Activated CD8-positive, alpha-beta T cell treated with anti-CD3 and anti-CD28 coated beads, Interleukin-2, amount 10 ng/mL, durations not matched to agents 7 days and 5 days (primary cell): ENCODE measurements at places on chromosomes 2 and 18. TPM values are rescaled to one million over a fixed set of nuclear protein-coding genes. Genes with fewer than 3 reads are reported as not detected.

PSD4 gene
- total RNA-seq = 394 TPM

ANO7 gene
- total RNA-seq = 0.31 TPM

RAB6C gene
- not detected for total RNA-seq

CPS1 gene
- total RNA-seq = 1.2 TPM

PTPRN gene
- total RNA-seq = 0.16 TPM

GPR45 gene
- not detected for total RNA-seq

NYAP2 gene
- total RNA-seq = not detected

SLC19A3 gene
- total RNA-seq = not detected

CFAP65 gene
- total RNA-seq = not detected

STARD6 gene
- not detected for total RNA-seq

MPHOSPH10 gene
- total RNA-seq = 39.9 TPM

TTR gene
- not detected for total RNA-seq

GLI2 gene
- 1.9 TPM for total RNA-seq

RUFY4 gene
- 0.55 TPM for total RNA-seq

MALT1 gene
- 52.7 TPM for total RNA-seq

INHA gene
- not detected for total RNA-seq

- no peak for DNase-seq
Observed at GRCh38 chr2:178860551-178860950, 53.3 kb upstream of the TTN start.

DNA sequence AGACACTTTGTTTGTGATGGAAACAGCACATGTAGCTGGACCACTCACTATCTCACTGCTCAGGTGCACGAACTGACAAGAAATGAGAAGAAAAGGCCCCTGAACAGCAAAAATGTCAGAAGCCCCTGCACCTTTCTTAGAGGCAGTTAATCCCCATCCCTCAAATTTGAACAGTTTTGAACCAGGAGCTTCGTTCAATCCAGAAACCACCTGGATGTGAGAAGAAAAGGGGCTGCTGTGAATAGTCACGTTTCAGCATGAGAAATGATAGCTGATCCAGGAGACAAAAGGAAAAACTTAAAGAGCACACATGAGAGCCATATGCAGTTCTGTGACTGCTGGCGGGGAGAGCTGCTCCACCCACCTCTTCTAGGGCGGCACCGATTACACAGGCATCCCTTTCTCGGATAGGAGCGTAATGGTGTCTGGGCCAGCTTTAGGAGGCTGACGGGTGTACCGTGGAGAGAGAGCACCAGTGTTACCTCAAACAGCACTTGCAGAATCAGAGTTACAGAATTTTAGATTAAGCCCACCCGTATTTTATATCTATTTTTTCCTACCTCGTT lies 117.0 kb upstream of the EML6 start:
- peak; percentile 42 for DNase-seq

DNA sequence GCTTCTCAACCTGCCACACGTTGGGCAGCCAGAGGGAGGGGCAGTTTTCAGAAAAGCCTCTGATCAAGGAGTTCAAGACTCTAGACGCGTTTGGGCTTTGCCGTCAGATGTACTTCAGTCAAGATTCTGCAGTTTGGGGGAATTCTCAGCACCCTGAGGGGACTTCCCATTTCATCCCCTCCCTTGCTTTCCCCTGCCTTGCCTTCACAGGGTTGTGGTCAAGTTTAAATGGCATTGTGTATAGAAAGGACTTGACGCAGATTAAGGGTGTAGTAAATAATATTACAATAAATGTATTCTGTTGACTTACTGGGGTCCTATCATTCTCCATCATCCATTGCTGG lies 198.3 kb upstream of the NABP1 start:
- DNase-seq = no peak

DNA sequence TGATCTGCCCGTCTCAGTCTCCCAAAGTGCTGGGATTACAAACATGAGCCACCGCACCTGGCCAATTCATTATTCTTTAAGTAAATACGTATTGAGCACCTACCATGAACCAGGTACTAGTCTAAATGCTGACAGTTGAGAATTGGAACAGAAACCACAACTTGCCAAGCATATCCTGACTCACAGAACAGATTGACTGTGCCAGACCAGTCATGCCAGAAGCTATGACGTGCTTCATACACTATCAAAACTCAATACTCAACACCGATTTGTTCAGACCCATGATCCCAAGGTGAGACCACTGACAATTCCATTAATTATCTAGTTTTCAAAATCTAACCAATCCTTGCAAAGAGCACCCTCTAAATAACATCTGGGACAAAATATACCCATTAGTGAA lies 148.6 kb downstream of the B3GNT2 start:
- no peak for DNase-seq

DNA sequence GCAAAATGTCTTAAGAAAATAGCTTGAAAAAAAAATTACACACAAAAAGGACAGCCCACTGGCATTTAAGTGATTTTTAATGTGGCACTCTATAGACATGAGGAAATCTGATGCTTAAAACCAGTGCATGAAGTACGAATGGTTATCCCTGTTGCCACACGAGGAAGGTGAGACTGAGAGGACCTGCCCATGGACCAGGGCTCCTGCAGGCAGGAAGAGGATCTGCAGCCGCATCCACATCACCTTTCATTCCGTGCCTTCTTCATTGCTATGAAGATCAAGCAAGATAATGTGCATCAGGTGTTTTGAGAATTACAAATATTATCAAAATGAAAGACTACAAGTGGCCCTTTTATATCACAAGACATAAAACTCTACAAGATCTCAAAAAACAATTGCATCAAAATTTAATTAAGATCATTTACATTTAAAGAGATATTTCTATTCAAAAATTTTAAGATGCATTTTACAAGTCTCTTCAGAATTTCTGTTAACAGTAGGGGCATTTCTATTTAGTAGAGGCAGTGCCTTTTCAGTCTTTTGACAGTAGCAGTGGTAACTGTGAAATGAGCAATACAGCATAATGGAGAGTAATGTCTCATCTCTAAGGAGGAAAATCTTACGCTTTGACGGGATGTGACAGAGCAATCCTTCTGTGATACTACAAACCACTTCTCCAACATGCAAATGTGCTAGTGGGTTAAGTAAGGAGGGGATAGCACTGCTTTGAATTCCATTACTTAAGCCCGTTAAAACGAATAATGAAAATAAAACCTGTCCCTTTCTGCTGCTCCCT lies 83.4 kb downstream of the SLC5A7 start:
- DNase-seq = no peak

DNA sequence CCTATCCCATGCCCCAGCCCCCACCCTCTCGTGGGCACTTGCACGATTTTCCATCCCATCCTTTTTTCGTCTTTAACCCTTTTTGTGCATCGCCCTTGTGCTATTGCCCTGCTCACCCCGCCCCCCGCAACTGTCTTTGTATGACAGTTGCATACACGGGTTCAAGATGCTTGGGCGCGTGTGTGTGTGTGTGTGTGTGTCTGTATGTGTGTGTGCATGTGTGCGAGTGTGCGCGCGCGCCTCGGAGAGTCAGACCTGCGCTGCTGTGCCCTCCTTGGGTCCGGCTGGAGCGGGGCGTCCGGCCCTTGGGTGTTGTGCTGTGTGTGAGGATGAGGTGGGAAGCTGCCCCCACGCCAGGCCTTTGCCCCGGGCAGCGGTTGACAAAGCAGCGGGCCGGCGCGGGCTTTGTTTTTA lies 230.7 kb downstream of the HAUS1 start:
- DNase-seq = peak; percentile 44

DNA sequence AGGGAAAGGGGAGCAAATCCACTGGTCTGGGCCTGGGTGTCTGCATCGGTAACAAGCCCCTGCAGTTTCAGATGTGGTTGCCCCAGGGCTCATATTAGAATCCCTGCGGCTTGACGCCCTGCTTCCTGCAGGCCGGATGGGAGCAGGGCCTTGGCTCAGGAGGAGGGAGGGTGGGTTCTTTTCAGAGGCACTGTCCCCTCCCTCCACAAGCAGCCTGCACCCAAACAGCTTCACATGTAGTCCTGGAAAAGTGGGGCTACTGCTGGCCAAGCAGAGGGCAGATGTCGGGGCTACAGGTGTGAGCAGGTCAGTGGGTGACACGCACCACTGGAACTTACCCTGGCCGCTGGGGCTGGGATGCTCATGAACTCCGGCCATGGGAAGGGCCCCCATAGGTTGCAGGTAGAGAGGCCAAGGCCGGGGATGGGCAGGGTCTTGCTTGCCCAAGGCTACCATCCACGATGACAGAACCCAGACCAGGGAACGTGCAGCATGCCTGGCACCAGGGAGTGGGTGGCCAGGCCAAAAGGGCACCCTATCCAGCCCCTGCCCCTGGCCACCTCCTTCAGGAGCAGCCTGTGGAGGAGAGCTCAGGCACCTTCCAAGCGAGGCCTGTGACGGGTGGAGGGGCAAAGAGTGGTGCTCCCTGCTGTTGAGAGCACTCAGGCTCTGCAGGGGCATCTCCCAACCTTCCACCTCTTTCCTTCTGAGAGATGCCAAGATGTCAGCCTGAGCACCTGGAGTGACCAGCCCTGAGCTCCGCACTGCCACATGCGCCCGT lies 16.8 kb downstream of the ARID5A start:
- no peak for DNase-seq

- DNase-seq = no peak
Observed at GRCh38 chr2:63506320-63506719, 82.0 kb downstream of the WDPCP start.

- no peak for DNase-seq
Observed at GRCh38 chr18:50848061-50848551, 28.3 kb upstream of the MRO start.

- no peak for DNase-seq
Observed at GRCh38 chr2:12964904-12965539, 248.3 kb downstream of the TRIB2 start.

- DNase-seq = no peak
Observed at GRCh38 chr18:59655676-59656075, 41.5 kb downstream of the CCBE1 start.

DNA sequence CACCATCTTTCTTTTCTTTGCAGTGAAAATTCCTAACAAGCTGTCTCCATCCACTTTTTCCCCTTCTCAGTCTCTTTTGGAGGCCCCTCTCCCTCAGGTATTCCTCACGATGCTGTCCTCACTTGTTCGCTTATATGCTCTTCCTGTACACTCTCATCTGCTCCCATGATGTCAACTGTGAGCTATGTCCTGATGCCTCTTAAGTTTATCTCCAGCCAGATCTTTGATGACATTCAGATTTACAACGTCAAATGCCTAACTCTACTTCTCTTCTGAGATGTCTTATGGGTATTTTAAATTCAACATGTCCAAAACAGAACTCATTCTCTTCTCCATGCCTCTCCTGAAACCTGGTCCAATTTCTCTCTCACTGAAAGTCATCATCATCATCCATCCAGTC lies 55.1 kb upstream of the SERTAD2 start:
- no peak for DNase-seq

DNA sequence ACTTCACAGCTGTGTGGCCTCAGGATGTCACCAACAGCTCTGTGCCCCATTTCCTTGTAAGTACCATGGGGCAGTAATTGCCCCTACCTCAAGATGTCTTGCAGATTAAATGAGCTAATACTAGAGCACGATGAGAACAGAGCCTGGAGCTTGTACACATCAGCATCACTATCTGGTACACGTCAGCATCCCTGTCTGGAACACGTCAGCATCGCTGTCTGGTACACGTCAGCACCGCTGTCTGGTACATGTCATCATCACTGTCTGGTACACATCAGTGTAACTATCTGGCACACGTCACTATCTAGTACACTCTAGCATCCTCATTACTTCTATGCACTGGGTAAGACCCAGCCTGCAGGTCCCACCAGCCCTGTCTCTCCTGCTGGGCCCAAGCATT lies 37.2 kb downstream of the AQP12A start:
- no peak for DNase-seq

- DNase-seq = no peak
Observed at GRCh38 chr2:9207641-9208311, 1.2 kb downstream of the ASAP2 start.

DNA sequence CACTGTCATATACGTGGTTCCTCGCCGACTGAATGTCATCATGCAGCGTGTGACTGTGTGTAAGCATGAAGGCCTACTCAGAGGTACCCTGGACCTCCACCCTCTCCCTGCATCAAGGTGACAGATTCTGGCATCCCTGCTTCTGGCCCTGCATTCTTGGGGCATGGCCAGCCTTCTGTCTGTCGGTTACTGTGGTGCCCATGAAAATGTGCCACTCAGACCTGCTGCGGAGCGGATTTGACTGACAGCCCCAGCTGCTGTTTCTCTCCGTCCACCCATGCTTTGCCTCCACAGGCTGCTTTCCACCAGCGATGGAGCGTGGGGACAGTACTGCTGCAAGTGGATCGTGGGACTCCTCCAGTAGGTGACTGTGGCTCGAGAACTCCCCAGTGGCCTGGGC lies 9.6 kb downstream of the TMEM177 start:
- DNase-seq = no peak

DNA sequence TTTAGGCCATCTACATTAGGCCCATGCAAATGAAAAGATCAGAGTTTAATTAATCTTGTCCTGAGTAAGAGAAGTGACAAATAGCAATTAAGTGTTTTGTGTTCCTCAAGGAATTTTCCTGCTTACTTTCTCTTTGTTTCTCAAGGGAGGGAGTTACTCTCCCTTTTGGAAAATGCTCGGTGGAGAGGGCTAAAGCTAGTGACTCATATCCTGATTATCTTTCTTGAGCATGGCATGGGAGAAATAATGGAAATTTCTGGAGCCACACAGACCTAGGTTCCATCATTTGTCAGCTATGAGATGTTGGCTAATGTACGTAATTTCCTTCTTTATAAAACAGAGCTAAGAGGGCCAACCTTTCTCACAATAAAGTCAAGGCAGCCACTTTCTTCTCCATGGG lies 177.1 kb downstream of the ETAA1 start:
- DNase-seq = no peak

GRCh38 chr2:100248971-100249370 lies 73.3 kb downstream of the LONRF2 start:
- DNase-seq = no peak

GRCh38 chr18:53629337-53629736 lies 595.1 kb downstream of the MBD2 start:
- no peak for DNase-seq

DNA sequence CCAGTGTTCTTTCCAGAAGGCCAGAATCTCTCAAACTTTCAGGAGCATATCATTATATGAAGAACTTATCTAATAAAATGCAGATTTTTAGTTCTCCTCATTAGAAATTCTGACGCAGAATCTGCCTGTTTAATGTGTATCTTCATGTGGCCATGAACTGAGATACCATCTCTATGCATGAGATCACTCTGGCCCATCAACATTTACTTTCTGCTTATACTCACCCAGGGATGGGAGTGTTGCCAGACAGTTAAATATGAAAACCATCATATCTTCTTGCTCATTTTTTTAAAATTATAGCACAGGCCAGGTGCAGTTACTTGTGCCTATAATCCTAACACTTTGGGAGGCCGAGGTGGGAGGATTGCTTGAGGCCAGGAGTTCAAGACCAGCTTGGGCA lies 60.4 kb downstream of the MAPK4 start:
- DNase-seq = no peak

GRCh38 chr2:145303536-145303935 lies 783.6 kb upstream of the ZEB2 start:
- DNase-seq = no peak

- DNase-seq = no peak
Observed at GRCh38 chr2:235909358-235909757, 258.8 kb downstream of the GBX2 start.

DNA sequence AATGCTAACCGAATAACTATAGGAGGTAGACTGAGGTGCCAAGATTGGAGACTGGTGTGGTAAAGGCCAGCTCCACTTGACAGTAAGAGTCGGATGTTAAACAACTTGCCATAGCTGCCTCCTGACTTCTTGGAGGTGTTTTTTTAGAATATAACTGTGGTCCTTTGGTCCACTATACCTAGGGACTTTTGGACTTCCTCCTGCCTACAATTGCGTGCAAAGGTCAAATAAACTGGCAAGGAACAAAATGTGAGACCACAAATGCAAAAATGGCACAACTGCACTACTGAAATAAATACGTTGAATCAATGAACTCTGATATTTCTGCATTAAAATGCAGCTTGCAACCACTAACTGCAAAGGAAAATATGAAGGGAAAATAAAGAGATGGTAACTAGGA lies 338.6 kb downstream of the NRXN1 start:
- DNase-seq = no peak
